ENCODE measurements at places on chromosomes 3 and 15. TPM values are rescaled to one million over a fixed set of nuclear protein-coding genes. Genes with fewer than 3 reads are reported as not detected.

Gene FANCD2
- 3.5 TPM for total RNA-seq

Gene SNTN
- 0.20 TPM for total RNA-seq

Gene PRR23E
- total RNA-seq = not detected

Gene NR1D2
- 9.9 TPM for total RNA-seq

Gene NOX5
- 0.26 TPM for total RNA-seq

Gene SKOR1
- total RNA-seq = 0.52 TPM

Gene SCAANT1
- total RNA-seq = not detected

Data from motor neuron (in vitro differentiated cells).